ENCODE measurements at places on chromosomes 2 and 18. TPM values are rescaled to one million over a fixed set of nuclear protein-coding genes. Genes with fewer than 3 reads are reported as not detected.

Gene CENPA
- total RNA-seq = 55.1 TPM

Gene ATOH8
- 0.10 TPM for total RNA-seq

GRCh38 chr2:33457556-33458247 is 18.7 kb upstream of the RASGRP3 start:
- no peak for DNase-seq

DNA sequence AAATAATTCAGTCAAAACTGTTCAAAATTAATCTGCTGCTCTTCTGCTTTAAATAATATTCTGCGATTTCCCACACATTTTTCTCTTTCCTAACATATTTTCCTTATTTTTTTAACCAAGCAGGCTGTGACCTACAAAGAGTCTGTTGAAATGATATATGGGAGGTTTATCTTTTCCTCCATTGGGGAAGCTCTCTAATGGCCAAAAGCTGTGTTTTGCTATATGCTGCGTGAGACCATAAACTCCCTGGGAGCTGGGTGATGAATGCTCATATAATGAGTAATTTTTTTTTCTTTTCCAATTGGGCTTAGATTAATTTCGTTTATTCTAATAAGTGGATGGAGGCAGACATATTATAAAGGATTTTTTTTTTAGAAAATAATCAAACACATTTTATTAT is 72.2 kb upstream of the MAP2 start:
- no peak for DNase-seq

DNA sequence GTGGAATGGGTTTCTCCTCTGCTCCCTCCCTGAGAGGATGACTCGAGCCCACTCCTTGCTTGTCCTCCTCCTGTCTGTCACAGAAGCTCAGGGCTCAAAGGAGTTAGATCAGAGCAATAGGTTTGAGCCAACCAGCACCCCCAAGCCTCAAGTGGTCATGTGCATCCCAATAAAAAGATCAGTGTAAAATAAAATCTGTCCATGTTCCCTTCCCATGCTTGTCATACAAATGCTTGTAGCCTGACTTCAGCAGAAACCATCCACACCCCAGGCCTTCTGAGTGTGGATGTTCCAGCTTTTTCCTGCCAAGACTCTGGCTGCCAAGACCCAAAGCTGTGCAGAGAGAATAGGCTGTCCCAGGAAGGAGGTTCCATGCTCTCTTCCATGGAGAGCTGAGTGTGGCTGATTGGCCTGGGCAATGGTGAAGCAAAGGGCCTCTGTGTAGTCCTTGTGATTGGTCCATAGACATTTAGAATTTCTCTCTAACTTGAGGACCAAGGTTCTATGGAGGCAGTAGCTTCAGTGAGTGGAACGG is 67.4 kb downstream of the GYPC start:
- DNase-seq = no peak

- DNase-seq = no peak
These were observed 412.1 kb upstream of the MYT1L start for GRCh38 chr2:2743164-2743571.
